Brain pericyte (primary cell): ENCODE measurements at places on chromosomes 2 and 18.

DNA sequence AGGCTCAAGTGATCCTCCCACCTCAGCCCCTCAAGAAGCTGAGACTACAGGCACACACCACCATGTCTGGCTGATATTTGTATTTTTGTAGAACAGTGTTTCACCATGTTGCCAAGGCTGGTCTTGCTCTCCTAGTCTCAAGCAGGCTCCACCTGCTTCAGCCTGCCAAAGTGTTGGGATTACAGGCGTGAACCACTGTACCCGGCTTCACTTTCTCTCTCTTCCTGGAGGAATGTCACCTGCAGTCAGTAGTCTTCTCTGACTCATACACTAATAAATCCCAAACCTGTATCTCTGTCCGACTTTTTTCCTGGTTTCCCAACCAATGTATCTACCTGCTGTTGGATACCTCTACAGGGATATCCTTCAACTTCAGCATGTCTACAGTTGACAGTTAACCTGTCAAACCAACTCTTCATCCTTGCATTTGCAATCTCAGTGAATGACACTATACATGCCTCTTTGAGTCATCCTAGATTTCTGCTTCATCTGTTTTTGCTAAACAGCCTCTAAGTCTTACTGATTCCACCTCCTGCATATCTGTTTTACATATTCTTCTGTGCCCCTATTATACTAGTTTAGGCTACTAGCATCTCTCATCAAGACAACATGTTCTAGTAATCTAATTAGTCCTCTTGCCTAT, 54.5 kb downstream of the RBBP8 start:
- DNase-seq: no peak

GRCh38 chr2:138649571-138649970, 130.6 kb downstream of the NXPH2 start:
- no peak for DNase-seq

- DNase-seq: no peak
Measured at GRCh38 chr2:27282892-27283291, 663 bp downstream of the TRIM54 start.

DNA sequence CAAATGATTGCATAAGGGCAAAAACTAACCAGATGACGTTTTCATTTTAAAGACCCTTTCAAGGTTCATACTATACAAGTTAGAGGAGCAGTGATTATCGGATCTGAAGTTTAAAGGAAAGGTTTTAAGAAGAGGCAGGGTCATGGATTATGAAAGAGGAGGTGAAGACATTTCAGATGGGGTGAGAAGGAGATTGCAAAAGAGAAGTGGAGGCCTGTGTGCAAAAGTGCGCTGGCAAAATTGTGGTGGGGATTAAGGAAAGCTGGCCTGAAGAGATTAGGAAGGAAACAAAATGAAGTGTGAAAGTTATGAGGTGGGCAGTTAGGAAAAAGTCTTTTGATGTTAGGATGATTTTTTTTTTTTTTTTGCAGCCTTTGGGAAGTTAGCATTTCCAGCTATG, 935.7 kb upstream of the FAM98A start:
- no peak for DNase-seq
